ENCODE measurements at places on chromosomes 5 and 9. TPM values are rescaled to one million over a fixed set of nuclear protein-coding genes. Genes with fewer than 3 reads are reported as not detected.

Gene SPINK13
- total RNA-seq: not detected

Gene TSLP
- not detected for total RNA-seq

Gene PAEP
- 0.20 TPM for total RNA-seq

Gene PCYOX1L
- total RNA-seq: 2.9 TPM

Gene PGGT1B
- 24.3 TPM for total RNA-seq

Gene CAVIN4
- total RNA-seq: 0.53 TPM

All from A549 treated with DMSO at 1 μM for 4 hours (cell line).